ENCODE measurements at places on chromosomes 6 and 20.

GRCh38 chr6:15444081-15444731 is 198.3 kb downstream of the JARID2 start:
- no peak for DNase-seq

- DNase-seq: no peak
Observed at GRCh38 chr6:145423936-145424335, 311.4 kb downstream of the EPM2A start.

DNA sequence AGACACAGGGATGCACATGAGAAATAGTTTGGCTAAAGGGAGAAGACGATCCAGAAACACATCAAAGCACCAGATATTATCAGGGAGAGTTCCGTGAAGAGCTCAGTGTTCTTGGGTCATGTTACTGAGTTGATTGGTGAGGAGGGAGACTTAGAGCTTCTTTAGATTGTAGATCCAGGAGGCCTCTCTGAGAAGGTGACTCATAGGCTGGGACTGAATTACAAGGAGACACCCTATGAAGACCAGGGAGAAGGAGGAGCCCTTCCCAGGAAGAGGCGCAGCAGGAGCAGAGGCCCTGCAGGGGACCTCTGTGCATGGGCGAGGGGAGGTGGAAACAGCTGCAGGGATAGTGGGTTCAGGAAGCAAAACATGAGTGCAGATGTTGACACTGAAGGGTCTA is 196.5 kb downstream of the SLC24A3 start:
- DNase-seq: no peak

GRCh38 chr6:5665173-5665572 is 341.6 kb downstream of the NRN1 start:
- DNase-seq: no peak

DNA sequence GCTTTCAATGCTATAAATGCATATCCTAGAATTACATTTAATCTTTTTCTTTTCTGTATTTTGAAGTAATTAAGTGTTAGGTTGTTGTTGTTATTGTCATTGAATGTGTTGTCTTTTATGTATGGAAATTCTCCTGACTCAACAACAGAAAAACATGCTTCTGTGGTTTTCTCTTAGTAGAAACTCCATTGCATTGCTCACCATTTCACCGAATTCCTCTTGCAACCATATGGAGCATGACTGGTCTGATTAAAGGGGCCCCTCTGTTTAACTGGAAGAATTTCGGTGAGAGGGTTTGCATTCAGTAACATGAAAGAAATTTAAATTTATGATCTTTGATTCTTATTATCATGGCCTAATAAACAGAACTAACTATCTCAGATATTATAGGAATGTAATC is 454.3 kb upstream of the JARID2 start:
- no peak for DNase-seq

DNA sequence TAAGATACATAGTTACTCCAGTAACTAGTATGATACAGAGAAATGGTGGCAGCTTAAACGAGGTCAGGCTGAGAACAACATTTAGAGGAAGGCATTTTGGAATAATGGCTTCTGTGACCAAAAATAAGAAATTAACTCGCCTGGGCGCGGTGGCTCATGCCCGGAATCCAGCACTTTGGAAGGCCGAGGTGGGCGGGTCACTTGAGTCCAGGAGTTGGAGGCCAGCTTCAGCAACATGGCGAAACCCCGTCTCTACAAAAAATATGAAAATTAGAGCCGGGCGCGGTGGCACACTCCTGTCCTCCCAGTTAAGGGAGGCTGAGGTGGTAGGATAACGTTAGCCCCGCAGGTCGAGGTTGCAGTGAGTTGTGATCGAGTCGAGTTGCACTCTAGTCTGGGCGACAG is 1.8 kb downstream of the IGF2R start:
- DNase-seq: no peak

- DNase-seq: no peak
Observed at GRCh38 chr6:113873043-113873667, 16.0 kb downstream of the MARCKS start.

DNA sequence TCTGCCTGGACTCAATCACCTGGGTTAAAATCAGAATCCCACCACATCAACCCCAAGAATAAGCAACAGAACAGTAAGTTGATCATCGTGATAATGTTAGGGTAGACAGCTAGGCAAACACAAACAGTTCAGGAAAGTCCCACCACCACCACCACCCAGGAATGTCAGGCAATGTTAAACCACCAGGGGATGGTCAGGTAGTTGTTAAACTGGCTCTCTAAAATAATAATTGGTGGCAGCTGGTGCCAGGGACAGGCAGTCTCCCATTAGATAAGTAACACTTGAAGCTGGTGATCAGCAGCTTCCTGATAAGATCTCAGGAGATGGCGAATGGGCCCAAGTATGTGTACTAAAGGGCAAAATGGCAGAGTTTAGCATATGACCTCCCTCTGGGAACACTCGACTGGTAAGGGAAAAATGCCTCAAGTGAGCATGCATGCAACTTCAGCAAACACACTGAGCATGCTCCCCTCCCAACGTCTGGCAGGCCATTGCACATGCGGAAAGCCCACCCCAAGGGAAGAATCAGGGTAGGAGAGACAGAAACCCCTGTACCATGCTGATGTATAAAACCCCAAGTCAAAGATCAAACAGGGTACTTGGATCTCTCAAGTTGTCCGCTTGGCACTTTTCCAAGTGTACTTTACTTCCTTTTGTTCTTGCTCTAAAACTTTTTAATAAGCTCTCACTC is 66.6 kb downstream of the IPCEF1 start:
- DNase-seq: no peak

GRCh38 chr6:6964675-6965074 is 143.1 kb upstream of the RREB1 start:
- DNase-seq: no peak

GRCh38 chr6:21628160-21628559 is 34.6 kb downstream of the SOX4 start:
- no peak for DNase-seq

- DNase-seq: no peak
Observed at GRCh38 chr6:12875051-12875450, 158.5 kb downstream of the PHACTR1 start.

GRCh38 chr6:167237438-167238145 is 53.5 kb upstream of the UNC93A start:
- DNase-seq: no peak

DNA sequence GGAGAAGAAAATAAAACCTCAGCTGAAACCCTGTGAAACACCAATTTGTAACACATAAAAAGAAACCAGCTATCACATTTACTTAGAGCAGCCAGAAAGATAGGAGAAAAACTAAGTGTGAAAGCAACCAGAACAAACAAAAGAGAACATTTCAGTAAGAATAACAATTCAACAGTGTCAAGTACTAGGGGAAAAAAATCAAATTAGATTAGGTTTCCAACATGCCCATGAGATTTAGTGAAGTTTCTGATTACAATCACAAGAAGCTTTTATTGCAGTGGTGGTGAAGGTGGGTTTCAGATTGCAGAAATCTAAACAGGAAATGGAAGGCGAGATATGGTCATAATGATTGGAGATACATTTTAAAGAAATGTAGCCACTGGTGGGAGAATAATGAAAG is 22.1 kb upstream of the TRDN start:
- DNase-seq: no peak

DNA sequence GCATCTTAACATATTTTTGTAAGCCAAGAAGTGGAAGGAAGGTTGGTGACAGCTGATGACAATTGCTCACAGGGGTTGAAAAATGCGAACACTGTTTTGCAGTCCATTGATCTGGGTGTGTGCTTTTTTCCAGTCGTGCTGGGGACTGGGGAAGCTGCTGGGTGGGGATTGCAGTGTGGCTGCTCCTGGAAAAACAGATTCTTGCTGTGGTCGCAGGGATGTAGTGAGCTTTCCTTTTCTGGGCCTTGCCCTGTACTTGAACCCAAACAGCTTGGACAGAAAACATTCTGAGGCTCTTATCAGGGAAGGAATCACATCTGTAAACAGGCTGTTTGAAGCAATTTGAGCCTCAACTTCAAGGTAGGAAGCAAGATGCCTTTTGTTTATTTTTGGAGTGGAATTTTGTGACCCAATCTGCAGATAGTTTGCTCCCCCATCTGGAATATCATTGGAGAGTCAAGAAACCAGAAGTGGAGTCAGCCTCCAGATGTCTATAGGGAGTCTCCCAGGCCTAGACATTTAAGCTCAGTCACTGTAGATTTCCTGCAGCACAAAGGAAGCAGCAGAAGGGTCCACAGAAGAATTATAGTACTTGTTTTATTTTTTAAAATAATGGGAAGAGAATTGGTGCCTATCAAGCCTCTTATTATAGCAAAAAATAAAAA is 279.2 kb upstream of the FERMT1 start:
- DNase-seq: no peak

DNA sequence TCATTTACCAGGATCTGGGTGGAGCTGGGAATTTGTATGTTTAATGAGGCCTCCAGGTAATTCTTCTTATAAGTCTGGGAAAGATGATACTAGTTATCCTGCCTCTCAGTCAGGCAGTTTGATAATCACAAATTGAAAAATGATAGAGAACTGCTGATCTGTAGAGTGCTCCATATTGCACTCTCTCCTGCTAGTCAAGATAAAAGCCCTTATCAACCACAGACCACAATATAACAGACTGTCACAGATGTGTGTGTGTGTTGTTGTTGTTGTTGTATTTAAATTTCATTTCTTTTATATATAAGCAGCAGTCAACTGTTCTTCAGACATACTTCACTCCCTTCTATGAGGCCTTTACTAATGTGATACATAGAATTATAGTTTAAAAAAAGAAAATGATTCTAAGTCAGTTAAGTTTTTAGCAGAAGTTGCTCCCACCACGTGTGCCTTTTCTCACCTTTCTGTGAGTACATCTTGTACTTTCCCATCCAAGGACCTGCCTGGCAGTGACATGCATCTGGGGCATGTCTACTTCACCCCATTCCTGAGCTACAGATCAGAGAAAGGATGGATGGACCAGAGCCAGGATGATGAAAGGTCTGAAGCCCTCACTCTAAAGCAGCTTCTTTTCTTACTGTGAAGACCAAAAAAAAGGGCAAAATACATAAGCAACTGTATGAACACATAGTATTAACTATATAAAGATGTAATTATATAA is 29.8 kb downstream of the TENT5A start:
- DNase-seq: no peak

DNA sequence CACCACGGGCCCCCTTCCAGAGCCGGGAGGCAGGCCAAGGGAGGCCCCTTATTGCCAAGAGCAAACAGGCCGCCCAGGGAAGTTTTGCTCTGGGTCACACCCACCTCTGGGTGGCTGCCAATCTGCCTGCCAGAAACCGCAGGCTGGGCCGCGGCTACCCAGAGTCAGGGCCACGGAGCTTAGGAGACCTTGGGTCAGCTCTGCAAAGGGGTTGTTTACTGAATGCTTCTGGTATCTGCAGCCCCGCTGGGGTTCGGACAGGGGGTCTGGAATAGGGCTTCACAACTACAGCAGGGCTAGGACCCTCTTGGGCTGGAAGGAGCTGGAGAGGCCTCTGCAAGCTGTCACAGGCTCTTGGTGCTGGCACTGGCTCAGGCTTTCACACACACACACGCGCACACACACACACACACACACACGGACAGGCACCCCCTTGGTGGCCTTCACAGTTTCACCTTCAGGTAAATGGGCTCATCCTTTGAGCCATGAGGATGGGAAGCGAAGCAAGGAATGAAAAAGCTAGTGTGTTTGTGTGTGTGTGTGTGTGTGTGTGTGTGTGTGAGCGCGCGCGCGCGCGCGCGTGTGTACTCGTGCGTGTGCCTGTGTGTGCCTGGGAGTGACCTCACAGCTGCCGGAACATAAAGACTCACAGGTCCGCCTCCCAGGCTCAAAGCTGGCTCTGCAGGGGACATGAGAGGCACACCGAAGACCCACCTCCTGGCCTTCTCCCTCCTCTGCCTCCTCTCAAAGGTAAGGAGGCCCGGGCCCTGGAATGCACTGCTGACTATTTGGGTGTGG is at the start of gene CCN5:
CCN5 (plus strand) TSS at position 669 of the 798 bp plus-strand sequence; CDS start at position 691, 22 bp downstream.
- peak; percentile 80 for DNase-seq

GRCh38 chr6:168045706-168046620 is 33.0 kb downstream of the FRMD1 start:
- no peak for DNase-seq

GRCh38 chr20:2313316-2313715 is 17.5 kb downstream of the TGM3 start:
- DNase-seq: no peak

DNA sequence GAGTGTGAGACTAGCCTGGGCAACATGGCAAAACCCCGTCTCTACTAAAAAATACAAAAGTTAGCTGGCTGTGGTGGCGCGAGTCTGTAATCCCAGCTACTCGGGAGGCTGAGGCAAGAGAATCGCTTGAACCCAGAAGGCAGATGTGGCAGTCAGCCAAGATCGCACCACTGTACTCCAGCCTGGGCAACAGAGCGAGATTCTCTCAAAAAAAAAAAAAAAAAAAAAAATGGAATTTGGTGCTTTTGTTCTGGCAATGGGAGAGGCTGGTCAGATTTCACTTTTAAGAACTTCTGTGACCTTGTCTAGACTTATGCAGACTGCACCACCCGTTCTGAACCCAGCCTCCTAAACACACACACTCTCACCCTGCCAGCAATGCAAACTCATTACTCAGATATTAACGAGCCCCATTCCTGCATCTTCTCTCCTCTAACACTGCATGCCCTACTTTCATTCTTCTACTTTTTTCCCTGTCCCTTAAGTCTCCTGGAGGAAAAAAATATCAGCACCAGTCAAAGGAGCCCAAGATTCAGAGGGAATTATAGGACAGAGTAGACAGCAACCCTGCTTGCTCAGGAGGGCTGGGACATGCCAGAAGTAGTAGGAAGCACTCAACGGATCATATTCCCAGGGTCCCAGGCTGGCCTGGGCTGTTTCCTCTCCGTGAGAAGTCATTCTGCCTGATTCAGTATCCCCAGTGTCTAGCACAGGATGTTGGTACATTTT is 4.4 kb downstream of the MOCS1 start:
- DNase-seq: no peak

DNA sequence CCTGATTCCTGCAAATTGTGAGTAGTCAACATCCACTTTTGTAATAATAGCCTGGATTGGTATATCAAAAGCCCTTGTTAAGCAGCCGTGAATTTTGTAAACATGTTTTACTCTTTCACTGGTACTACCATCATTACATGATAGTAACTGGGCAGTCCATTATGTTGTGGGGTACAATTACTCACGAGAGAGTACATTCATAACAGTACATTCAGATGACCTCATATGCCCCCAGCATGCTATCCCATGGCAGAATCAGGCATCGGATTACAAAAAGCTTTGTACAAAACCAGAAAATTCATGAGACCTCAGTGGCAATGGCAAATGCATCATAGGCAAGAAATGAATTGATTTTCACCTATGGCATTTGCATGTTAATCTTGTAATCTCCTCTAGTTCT is 166.2 kb downstream of the EPM2A start:
- no peak for DNase-seq

DNA sequence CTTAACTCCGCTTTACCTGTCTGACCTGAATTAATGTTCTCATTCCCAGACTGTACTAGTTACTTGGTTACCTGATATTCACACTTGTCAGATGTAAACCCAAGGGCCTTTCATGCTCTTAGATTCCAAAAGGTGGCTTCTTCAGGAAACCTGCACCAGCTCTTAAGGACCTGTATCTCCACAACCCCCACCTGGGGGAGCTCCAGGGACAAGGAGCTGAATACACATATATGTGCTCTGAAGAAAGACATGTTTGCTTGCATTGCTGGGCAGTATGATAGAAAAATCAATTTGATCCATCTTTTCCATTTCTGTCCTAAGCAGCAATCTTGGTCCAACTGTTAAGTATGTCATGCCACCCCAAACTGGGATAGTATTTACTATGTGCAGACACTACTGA is 64.8 kb upstream of the POU3F2 start:
- DNase-seq: no peak

GRCh38 chr6:41463062-41463930 is 82.9 kb upstream of the FOXP4 start:
- DNase-seq: no peak
